ENCODE measurements at places on chromosomes 11 and 22.

DNA sequence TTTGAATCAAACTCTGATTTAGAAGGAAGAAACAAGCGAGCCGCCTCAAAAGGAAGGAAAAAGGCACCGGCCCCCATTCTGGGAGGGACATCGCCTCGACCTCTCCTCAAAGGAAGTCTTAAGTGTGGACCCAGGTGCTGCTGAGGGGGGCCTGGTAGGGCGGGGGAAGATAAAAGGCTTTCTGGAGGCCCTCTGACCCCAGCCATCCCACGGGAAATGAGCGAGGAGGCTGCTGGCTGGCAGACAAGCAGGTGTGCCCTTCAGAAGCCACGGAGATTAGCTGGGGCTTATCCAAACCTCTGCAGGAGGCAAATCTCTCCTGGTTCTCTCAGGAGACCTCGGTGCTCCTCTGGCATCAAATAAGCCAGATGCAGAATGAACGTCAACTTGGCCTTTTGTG is 171.4 kb upstream of the BLID start:
- DNase-seq: no peak

GRCh38 chr11:66388780-66389386 is 17.3 kb upstream of the SLC29A2 start:
- DNase-seq: no peak

GRCh38 chr22:42695294-42695693 is 25.4 kb downstream of the A4GALT start:
- DNase-seq: no peak

GRCh38 chr11:81070948-81071347 is 1630.1 kb upstream of the TENM4 start:
- no peak for DNase-seq

DNA sequence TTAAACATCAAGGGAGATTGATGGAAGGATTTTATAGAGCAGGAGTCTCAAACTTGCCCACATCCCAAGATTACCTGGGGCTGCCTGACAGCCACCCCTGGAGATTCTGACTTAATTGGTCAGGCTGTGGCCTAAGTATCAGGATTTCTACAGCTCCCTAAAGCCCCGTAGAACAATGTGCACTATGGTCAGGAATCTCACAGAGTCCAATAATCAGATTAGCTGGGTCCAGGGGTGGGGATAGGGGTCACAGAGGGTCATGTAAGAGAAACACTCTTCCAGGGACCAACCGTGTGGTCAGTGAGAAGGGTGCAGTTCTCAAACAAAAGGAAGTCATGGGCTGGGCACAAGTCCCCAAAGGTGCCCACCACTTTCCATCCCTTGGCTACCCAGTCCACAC is 20.5 kb upstream of the FBLN1 start:
- DNase-seq: no peak

- no peak for DNase-seq
These were observed 62.0 kb upstream of the UCP3 start for GRCh38 chr11:74070723-74071492.

DNA sequence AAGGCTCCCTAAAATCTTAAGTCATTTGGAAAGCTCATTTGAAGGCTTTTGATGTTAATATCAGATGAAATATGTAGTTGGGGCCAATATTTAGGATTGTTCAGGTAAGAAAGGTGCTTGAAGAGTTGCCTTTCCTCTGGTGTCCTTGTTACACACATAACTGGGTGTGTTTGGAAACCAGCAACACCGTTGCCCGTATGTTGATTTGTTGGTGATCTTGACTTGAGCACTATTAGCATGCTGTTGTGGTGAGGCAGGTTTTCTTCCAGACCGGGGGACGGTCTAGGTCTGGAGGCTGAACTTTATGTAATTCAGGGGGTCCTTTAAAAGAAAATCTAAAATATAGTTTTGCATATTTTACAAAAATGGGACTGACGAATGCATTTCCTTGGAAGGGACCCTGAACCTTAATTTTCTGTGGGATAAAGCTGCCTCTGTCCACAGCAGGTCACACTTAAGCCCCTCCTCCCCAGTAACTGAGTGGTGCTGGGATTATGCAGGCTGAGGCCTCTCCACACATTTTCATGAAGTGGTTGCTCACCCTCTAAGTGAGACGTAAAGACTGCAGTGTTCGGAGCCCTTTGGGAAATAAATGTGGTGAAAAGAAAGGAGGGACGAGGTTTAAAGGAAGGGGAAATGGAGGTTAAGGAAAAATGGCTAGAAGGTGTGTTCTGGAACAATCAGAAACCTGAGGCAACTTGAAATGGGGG is 1.8 kb downstream of the YWHAH start:
- DNase-seq: no peak

- DNase-seq: no peak
These were observed 55.5 kb downstream of the ABTB2 start for GRCh38 chr11:34302046-34302921.

DNA sequence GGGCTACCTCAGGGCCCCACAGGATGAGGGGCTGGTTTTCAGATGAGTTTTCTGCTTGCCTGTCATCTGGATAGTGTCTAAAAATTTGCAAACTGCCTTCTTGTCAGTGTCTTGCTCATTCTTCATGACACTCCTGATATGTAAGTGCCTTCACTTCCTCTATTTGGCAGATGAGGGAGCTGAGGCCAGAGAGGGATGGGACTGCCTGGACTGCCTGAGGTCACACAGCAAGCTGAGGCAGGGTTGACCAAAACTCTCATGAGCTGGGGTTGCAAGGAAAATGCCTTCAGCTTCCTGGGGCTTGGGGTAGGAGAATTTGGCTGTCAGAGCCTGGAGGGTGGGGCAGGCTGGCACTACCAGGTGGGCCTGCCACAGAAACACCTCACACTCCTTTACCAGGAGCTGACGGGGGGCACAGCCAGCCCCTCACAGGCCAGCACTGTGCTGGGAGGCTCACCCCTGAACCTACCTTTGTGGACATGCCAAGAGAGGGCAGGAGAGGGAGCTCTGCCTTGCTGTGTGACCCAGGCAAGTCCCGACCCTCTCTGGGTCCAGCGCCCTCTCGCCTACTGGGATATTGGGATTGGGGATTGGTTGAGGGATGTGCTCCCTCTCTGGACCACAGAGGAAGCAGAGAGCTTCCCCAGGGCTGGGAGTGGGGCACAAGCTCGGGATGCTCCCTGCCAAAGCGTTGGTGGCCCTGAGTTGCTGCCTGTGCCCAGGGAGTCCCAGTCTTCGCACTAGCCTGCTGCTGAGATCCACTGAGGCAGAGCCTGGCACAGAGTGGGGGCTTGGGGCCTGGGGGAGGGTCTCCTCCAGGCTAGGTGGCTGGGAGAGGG is 1.9 kb upstream of the P2RY6 start:
- DNase-seq: no peak

- DNase-seq: no peak
These were observed 17.9 kb upstream of the FGF19 start for GRCh38 chr11:69721745-69722144.

- DNase-seq: no peak
These were observed 192.7 kb downstream of the C11orf91 start for GRCh38 chr11:33507967-33508366.

- DNase-seq: no peak
These were observed 15.6 kb upstream of the GNAZ start for GRCh38 chr22:23054531-23055257.

GRCh38 chr11:86812981-86813380 is 12.6 kb downstream of the PRSS23 start:
- no peak for DNase-seq

- no peak for DNase-seq
These were observed 110.1 kb upstream of the TTC12 start for GRCh38 chr11:113204280-113204679.

GRCh38 chr11:112212710-112213109 is 13.5 kb upstream of the PTS start:
- no peak for DNase-seq

GRCh38 chr11:59669611-59670009 is 773 bp upstream of the PATL1 start:
- DNase-seq: peak; percentile 53

DNA sequence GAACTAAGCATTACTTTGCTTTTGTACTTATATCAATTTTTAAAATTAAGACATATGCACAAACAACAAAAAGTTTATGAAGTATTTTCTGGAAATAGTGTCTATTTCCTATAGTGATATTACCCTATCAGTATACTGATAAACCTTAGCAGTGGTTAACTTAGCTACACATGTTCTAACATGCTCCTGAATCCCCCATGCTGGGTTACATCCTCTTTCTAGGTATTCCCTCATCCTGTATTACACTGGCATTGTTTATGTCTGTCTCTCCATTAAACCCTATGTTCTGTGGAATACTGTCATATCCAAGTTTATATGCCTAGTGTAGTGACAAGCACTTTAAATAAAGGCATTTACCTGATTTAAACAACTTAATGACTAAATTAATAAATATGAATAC is 1.8 kb upstream of the FAR1 start:
- DNase-seq: no peak

DNA sequence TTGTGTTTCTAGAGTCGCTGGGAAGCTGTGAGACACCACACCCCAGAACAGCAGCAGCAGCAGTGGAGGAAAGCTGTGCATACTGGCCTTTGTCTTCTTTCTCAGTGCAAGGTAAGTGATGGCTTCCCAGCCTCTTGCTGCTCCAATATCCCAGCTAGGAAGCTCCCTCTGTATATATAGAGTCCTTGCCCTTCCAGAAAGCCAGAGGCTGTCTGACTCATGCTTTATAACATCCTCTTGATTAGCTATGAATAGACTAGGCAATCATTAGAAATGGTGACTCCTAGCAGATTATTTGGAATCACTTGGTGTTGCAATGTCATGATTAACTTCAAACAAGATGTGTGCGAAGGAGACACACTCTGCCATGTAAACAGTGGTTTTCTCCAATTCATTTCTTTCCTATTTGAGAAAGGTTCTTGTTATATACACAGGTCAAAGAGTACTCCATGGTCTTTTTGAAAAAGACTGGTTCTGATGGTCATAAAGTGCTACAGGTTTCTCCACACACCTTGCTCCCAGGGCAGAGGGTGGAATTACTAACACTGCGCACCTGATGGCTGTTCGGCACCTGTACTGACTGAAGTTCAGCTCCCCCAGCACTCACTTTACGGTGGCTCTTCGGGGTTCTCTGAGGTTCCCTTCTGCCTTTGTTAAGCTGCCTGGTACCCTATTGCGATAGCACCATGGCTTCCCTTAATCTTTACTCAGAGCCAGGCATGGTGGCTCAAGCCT is at the start of gene MMP1:
Gene MMP1, minus strand, starts transcription at position 149 of the 735 bp plus-strand sequence. Its CDS starts 68 bp downstream, at position 81.
- DNase-seq: no peak

GRCh38 chr22:44623771-44624510 is 78.1 kb upstream of the PRR5 start:
- no peak for DNase-seq

GRCh38 chr11:19511413-19512183 is 201.0 kb upstream of the NAV2 start:
- peak; percentile 63 for DNase-seq

- DNase-seq: peak; percentile 12
These were observed 73.5 kb downstream of the RNF169 start for GRCh38 chr11:74822170-74822569.

- DNase-seq: no peak
These were observed 13.4 kb downstream of the OR51B4 start for GRCh38 chr11:5288108-5288905.

DNA sequence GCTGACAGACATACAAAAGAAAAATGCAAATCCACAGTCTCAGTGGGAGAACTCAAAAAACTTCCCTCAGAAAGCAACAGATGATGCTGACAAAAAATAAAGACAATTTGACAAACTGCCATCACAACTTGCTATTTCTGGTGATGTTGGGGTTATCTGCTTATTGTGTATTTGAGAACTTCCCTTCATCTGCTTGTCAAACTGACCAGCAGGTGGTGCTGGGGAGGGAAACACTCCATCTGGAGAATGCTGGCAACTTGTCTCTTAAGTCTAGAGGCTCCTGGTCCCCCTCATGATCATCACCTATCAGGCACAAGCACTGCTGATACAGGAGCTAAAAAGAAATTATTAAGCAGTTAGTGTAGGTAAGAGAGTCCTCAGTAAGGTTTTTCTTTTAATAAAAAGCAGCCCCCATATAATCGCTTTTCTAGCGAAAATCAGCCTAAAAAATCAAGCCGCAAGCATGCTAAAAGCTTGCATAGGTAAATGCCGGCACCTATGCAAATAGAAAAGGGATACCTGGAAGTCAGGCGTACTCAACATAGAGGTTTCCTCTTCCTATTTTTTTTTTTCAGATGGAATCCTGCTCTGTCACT is 9.8 kb upstream of the FAM111B start:
- no peak for DNase-seq

DNA sequence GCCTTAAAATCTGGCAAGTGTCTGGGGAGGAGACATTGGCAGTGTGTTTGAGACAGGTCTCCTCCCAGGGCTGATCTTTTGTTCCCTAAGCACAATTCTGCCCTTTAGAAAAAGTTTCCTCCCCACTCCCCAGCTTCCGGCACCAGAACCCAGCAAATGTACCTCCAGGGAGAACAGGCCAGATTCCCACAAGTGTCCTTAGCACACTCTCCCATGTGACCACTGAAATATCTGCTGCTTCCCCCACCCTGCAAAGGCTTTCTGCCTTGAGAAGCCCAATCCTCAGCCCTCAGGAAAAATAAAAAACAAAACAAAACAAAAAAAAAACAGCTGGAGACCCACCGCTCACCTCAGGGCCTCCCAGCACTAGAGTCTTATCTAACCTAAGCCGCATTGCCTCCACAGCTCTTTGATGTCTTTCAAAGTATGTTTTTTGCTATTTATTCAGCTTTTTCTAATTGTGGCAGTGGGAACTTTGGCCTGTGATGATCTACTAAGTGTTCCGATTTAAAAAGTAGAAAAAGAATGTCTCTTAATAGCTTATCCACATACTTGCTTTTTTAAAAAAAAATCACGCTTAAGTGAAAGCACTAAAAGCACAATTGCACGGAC is 29.0 kb upstream of the FBLN1 start:
- no peak for DNase-seq

DNA sequence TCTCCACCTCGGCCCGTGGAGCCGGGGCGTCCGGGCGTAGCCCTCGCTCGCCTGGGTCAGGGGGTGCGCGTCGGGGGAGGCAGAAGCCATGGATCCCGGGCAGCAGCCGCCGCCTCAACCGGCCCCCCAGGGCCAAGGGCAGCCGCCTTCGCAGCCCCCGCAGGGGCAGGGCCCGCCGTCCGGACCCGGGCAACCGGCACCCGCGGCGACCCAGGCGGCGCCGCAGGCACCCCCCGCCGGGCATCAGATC is 439 bp downstream of the YAP1 start:
- DNase-seq: no peak

DNA sequence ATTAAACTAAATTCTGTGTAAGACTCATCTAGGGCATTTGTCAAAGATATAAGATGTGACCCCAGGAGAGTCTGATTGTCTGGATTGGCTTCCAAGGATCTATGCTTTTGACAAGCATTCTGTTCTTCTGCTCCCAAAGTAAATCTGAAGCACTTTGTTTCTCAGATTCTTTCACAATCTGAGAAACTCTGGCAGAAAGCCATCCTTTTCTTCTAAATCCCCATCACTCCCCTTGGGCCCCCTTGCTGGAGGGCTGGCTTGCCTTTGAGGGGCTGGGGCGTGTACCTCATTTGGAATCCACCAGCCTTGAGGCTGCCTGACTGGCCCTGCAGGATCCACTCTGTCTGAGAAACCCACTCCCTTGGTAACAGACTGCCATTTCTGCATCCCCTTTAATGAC is 173.5 kb upstream of the CTSC start:
- DNase-seq: no peak

DNA sequence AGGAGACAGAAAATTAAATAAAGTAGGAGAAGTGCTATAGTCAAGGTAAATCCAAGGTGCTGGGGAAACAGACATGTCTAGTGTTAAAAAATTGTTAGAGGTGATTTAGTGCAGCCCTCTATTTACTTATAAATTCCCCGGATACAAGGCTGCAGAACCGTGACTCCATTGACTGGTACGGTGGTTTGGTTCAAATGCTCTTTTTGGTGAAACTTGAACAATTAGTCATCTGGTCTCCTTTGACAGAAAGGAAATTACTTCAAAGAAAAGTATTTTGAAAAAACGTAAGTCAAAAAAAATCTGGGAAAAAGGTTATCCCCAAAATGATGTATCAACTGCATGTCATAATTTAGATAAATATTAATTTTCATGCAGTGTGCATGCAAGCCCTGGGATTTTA is 399.2 kb downstream of the CNTN5 start:
- DNase-seq: no peak
